ENCODE measurements at places on chromosomes 11 and 22.

- DNase-seq, result no peak
Measured at GRCh38 chr11:72238492-72239312, 5.3 kb downstream of the PHOX2A start.

DNA sequence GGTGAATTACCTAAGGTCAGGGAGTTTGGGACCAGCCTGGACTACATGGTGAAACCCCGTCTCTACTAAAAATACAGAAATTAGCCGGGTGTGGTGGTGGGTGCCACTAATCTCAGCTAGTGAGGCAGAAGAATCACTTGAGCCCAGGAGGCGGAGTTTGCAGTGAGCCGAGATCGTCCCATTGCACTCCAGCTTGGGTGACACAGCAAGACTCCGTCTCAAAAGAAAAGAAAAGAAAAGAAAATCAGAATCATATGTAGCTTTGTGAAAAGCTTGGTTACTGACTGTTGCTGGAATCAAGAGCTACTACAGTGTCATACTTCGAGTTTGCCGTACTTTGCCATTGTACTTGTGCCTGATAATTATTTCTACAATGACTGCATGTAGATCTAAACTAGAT lies 4.2 kb upstream of the TMEM135 start:
- no peak for DNase-seq

- no peak for DNase-seq
Measured at GRCh38 chr11:35270342-35270741, 131.4 kb downstream of the CD44 start.

- DNase-seq, result no peak
Measured at GRCh38 chr11:128551611-128552335, 35.6 kb downstream of the ETS1 start.

DNA sequence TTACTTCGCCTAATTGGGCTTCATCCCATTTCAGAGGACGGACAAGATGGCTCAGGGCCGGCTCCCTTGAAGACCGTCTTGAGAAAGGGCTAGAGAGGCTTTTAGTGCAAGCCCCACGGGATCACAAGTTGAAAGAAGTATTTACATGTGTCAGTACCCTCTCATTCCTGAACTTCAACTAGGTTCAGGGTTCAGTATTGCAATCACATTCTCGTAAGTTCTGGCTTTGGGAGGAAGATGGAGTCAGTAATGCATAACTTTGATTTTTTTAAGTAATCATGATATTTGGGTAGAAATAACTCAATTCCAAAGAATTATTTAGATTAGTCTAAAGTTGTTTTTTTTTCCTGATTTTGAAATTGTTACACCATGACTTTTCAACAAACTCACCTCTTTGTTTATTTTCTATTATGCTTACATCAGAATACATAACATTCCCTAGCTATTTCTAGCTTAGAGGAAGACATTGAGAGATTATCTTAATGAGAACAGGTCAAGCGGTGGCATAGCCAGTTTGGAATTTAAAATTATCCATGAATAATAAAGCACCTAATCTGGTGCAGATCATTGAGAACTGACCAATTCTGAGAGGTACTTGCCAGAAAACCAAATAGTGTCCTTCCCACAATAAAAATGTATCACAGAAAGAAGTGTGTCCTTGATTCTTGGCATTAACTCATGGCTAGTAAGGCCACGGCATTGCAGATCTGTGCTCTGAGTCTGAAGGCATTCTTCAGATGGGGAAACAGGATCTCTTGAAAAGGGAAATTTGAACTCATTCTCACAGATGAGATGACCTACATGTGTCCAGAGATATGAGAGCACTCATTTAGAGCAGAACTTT lies 92.1 kb upstream of the BLID start:
- DNase-seq, result no peak

DNA sequence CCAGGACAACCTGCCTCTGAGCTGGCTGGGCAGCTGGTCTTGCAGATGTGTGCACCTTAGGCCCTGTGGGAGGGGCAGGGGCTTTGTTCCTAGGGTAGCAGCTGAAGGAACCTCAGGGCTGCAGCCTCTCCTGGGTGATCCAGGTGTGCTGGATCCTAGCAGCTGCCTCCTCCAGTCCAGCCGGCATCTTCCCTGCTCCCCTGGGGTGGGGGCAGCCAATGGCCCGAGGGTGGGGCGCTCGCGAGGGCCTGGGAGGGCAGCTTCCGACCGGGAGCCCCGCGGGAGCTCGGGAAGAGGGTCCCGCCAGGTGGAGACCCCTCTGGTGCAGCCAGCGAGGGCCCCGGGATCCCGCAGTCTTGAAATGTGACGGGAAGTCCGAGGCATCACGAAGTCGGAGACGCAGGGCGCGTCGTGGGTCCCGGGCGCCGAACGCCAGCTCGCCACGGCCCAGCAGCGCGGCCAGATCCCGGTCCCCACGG lies 1.7 kb downstream of the IFITM1 start:
- no peak for DNase-seq

GRCh38 chr11:118917481-118918127 lies 8.1 kb downstream of the BCL9L start:
- peak; percentile 58 for DNase-seq

- no peak for DNase-seq
Measured at GRCh38 chr22:25837288-25837900, 95.4 kb downstream of the MYO18B start.

DNA sequence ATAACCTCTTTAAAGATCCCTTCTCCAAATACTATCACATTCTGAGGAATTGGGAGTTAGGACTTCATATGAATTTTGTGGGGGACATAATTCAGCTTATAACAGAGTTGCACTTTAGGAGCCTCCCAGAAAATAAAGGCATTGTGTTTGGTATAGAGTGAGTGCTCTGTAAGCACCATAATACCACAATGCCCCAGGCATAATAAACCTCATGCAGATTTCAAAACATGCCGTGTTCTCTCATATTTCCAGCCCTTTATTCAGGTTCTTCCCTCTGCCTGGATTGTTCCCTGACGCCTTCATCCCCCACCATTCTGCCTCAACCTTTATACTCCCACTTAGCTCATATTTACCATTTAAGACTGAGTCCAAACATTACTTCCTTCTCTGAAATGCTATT lies 398.8 kb upstream of the FAT3 start:
- DNase-seq, result no peak

DNA sequence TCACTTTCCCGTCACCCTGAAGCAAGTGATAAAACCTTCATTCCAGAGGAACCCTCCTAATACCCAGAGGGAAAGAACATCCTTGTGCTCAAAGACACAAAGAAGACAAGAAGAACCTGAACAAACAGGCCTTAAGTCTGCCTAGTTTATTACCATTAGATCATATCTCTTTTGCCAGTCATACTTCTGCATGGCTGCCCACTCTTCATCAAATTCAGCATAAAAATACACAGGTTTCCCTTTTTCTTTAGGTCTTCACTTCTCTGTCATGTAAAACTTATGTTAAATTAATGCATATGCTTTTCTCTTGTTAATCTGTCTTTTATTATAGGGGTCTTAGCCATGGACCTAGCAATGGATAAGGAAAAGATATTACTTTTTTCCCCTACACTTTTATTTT lies 459.7 kb downstream of the DLG2 start:
- no peak for DNase-seq

DNA sequence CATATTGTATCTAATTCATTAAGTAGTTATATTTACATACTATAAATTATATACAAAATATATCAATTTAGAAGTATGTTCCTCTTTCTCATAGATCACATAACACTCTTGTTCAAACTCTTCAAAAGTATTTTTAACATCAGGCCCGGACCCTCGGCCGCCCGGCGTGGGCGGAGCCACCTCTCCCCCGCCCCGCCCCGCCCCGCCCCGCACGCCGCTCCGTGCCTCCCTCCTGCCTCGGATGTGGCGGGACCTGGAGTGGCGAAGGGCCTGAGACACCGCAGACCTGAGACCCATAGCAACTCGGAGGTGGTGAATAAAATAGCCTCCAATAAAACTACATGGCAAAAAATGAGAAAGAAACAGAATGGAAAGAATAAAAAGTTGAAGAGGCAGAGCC lies 105.9 kb upstream of the BDNF start:
- no peak for DNase-seq

DNA sequence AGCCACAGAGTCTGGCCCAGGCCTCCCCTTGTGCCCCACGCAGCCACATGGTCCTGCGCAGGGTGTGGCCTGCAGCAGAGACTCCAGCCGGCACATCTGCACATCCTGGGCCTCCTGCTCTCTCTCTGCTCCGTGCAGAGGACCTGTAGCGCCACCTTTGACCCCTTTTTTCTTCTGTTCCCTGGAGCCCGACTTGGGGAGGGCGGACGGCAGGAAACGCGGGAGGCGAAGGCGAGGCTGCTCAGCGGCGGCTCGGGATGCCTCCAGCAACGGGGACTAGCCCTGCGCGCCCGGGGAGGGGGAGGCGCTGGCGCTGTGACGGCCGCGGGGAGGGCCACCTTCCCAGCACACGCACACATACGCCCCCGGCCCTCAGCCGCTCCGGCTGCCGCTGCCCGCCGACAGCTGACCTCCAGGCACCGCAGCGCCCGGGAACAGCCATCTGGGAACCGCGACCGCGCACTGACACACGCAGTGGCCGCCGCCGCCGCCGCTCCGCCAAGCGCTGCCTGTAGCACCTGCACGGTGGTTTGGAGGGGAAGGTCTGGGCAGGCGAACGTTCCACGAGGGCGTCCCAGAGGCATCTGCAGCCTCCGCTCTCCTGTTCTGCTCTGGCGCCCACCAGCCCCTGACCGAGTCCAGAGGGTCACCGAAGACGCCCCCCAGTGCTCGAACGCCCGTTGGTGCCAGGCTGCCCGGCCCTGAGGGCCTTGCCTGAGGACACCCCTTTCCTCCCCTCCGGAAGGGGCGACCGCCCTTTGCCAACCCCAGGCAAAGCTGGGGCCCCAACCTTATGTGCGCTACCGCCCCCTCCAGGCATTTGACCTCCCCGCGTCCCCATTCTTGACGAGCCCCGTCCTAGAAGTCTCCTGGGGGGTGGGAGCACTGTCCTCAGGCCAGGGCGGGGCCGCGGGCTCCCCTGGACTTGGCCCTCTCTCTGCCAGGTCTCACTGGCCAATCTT lies 16.9 kb upstream of the C22orf42 start:
- no peak for DNase-seq

DNA sequence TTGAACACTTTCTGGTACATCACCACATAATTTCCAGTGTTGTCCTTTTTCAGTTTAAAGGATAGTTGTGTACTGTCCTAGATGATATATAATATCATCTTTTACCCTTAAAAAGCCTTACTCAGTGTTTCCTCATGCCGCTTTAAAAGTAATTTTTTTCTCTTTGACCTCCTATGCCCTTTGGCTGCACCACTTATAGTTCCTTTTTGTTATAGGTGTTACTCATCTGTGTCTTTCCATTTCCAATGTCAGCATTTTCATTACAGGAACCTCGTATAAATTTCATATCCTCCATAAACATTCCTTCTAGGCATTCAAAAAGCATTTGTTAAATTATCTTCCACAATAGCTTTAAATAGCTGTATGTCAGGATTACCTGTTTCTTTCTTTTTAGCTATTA lies 40.8 kb downstream of the USP47 start:
- no peak for DNase-seq

GRCh38 chr11:93212094-93212493 lies 14.3 kb upstream of the SLC36A4 start:
- DNase-seq, result no peak

GRCh38 chr11:65616575-65617001 lies 1.0 kb downstream of the PCNX3 start:
- no peak for DNase-seq

GRCh38 chr11:113505541-113506375 lies 30.6 kb upstream of the DRD2 start:
- DNase-seq, result no peak

GRCh38 chr11:94650756-94651155 lies 83.6 kb downstream of the PIWIL4 start:
- DNase-seq, result no peak

DNA sequence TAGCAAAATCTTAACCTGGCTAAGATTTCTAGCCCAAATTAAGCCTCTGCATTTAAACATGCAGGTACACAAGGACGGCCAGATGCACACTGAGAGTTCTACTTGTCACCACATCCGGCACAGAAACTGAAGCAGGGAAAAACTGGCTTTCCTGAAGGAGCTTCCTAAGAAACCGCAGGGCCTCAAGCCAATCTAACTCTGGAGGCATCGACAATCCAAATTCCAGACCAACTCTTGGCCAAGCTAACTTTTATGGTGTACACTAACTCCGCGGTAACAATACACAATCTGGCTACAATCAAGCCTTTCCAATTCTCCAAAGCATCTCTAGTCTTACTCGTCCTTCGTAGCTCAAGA lies 1.2 kb downstream of the MSANTD2 start:
- DNase-seq, result no peak

DNA sequence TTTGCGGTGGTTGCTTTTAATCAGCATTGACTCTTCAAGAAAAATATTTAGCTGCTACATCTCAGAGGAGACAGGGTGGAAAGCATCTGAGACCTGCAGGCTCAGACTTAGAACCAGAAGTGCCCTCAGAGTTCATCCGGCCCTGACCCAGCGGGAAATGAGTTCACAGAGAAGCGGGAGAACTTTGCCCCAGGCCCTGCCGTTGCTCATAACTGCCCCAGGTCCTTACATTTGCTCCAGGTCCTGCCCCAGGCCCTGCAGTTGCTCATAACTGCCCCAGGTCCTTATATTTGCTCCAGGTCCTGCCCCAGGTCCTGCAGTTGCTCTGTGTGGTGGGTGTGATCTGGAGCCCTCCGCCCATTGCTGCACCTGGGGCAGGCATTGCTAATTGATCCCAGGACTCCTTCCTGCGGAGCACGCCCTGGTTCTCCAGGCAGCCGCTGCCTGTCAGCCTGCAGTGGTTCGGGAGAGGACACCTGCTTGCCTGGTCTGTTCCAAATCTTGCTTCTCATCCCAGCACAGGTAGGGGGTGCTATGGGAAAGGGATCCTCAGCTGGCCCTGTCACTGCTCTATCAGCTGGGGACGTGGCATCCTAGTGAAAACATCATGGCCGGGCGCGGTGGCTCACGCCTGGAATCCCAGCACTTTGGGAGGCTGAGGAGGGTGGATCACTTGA lies 58.1 kb upstream of the PPP6R3 start:
- DNase-seq, result no peak

DNA sequence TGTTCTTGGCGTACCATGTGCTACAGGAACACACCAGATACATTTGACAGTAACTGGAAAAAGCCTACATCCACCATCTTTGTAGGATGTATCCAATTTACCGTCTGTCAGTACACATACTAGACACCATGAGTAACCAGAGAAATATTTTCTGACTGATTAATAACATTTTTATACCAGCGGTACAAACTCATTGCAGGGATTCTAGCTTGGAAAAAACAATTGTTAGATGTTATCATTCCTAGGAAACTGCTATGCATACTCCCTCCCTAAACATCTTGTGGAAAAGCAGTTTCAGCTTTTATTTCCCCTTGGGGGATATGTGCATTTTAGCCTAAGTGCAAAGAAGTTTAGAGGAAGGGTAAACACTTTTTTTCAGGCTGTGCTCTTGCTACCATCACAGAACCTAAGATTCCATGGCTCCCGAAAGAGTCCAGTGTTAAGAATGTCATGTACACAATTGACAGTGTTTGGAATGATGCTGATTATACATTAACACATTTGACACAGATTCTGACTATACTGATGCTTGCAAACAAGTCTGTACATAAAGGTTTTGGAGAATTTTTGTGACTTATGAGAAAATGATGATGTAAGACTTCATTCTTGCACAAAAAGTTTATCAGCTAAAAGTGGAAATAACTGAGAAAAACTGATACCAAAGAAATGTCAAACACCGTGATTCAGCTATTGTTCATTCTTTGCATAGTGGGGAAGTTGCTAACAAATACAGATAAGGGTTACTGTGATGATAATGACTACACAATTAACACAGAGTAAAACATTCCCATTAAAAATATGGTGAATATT lies 23.7 kb downstream of the NCF4 start:
- DNase-seq, result no peak

GRCh38 chr11:86930957-86931547 lies 24.1 kb downstream of the FZD4 start:
- DNase-seq, result no peak

Data from T-helper 1 cell (primary cell).